ENCODE measurements at places on chromosomes 3 and 15.
A peak's percentile ranks its signal among the peaks of the same experiment; 100 is the strongest.

- no peak for DNase-seq
Observed at GRCh38 chr3:186588632-186589031, 18.1 kb downstream of the DNAJB11 start.

DNA sequence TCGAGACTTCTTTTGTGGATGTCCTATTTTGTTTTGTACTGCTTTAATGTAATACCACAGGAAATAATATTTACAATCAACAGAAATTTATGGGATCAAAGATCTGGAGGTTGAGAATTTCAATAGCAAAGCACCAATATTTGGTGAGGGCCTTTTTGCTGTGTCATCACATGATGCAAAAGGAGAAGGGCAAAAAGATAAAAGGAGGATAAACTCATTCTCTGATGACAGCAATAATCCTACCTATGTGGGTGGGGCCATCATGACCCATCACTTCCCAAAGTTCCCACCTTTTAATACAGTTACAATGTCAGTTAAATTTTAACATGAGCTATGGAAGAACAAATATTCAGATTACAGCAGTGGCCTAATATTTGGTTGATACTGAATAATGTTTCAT lies 832.9 kb downstream of the OTOL1 start:
- DNase-seq: no peak

DNA sequence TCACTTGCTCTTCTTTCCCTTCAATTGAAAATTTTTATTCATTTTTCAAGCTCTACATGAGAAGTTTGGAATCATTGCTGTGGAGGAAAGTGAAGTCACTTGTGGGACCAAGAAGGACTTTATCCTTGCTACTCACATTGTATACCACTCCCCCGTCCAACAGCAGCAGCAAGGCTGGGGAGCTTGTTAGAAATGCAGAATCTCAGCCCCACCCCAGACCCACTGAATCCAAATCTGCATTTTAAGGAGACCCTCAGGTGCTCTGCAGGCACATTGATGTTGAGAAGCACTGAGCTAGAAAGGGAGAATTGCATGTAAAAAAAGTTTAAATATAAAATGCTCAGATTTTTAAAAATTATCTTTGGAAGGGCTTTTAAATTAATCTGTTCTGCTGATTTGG lies 202.3 kb upstream of the MRPL3 start:
- no peak for DNase-seq

DNA sequence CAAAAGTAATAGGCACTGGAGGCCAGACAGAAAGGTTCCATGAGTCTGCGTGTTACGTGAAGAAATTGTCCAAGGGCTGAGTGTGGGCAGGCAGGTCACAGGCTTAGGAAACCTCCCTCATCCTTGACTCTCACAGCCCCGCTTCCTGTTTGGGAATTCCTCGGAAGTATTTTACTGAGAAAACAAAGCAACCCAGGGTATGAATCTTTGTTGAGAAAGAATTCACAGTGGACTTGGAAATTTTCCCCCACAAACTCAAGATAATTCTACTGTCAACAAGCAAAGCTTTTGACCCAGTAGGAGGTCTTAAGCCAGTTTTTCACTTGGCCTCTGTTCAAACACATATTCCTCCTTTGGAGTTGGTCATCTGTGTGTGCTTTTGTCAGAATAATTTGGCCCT lies 377.1 kb upstream of the TPM1 start:
- DNase-seq: no peak

DNA sequence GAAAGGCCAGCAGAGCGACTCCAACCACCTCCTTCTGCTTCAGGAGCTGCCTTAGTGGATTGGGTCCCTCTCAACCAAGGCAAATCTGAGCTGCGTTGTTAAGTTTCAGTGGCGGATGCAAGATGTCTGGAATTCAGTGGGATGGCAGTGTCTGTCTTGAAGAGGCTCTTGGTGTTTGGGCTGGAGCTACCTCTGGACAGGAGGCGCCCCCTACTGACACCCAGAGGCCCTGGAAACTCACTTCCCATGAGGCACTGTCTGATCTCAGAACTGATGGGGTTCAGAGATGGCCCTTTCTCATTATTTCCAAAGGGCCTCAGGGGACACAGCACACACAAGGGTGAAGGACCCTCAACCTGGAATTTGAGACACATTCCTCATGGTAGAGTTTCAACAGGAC lies 6.0 kb upstream of the SLC28A1 start:
- peak; percentile 34 for DNase-seq

Data from stimulated activated CD4-positive, alpha-beta T cell treated with anti-CD3 and anti-CD28 coated beads, Interleukin-12 subunit alpha, Interleukin-12 subunit beta, amount 100 ng/mL, for 24 hours (primary cell).